ENCODE measurements at places on chromosomes 6 and 20.

GRCh38 chr6:29924731-29925130 lies 17.6 kb upstream of the HLA-A start:
- DNase-seq, result no peak

- no peak for DNase-seq
These were observed 19.2 kb upstream of the ZSCAN16 start for GRCh38 chr6:28105245-28105639.

GRCh38 chr6:34100788-34101187 lies 45.1 kb downstream of the GRM4 start:
- no peak for DNase-seq

- DNase-seq, result no peak
These were observed 19.0 kb downstream of the VAPB start for GRCh38 chr20:58407966-58408557.

- DNase-seq, result peak; percentile 24
These were observed 887 bp downstream of the GABBR1 start for GRCh38 chr6:29631860-29632731.

DNA sequence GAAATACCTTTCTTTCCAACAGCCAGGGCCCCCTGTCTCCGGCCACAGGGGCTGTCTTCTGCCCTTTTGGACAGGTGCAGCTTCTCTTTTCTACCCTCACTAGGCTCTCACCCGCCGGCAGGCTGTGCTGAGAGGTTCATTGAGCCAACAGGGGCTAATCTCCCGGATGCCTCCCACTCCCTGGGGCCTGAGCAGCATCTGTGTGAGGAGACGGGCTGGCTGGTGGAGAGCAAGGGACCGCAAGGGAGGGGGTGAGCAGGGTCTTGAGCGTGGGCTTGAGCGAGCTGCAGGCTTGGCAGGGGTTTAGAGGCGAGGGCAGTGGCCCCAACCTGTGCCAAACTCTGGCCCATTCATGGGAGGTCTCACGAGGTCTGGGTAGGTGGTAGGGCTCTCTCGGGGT lies 56.5 kb upstream of the CST7 start:
- DNase-seq, result no peak

- no peak for DNase-seq
These were observed 184.4 kb downstream of the MEI4 start for GRCh38 chr6:77837034-77837784.

- no peak for DNase-seq
These were observed 423.4 kb downstream of the CD83 start for GRCh38 chr6:14540810-14541540.

DNA sequence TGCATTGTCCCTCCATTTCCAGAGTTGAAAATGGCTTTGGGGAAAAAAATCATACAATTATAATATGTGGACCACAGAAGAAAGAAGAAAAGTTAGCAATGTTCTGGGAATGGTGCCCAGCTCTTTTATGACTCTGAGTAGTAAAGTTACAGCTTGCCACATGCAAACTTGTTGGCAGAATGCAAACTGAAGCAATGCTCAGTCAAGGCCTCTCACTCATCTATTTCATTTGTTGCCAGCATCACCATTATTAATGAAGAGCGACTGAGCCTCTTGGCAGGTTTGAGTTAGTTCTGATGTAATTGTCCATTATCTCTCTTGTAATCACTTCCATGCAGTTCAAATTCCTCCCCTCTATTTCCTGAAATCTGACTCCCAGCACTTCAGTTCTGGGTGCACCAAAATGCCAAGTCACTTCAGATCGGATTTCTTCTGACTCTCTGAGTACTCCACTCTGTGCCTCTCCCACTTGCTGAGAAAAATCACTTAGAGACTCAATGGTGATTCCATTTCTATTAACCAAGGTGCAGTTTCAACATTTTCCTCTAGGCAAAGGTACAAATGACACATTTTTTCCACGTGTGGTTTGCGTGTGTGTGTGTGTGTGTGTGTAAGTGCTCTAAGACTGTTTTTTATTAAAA lies 154.4 kb upstream of the STMND1 start:
- DNase-seq, result no peak

DNA sequence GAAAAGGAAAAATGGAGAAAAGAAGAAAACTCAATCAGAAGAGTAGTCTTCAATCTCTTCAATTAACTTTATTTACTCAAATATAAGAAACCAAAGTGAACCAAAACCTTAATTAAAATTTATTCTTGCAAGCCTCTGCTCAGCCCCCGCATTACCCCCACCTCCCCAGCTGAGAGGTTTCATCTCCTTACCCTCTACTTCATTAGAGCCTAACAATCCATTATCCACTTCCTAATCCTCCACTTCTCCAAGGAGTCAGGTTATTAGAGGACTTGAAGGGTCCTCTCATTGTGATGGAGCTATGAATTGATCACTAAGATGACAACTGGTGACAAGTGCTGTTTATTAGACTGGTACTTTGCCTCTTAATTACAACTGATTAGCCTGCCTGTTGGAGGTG lies 956.5 kb downstream of the TFAP2A start:
- no peak for DNase-seq

DNA sequence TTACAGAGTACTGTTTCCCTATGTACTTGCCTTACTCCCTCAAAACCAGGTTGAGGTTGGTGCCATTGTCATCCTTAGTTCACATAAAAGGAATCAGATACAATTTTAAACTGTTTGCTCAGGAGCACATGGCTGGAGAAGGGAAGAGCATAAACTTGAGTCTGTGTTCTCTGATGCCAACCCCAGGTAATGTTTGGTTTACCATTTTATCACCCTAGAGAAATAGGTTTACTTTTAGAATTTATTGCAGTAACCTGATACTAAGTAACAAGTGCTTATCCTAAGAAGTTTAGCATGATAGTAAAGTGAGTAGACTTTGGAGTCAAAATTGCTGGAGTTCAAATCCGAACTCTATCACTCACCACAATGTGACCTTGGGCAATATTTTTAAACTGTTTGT lies 86.3 kb downstream of the RFPL4B start:
- no peak for DNase-seq

DNA sequence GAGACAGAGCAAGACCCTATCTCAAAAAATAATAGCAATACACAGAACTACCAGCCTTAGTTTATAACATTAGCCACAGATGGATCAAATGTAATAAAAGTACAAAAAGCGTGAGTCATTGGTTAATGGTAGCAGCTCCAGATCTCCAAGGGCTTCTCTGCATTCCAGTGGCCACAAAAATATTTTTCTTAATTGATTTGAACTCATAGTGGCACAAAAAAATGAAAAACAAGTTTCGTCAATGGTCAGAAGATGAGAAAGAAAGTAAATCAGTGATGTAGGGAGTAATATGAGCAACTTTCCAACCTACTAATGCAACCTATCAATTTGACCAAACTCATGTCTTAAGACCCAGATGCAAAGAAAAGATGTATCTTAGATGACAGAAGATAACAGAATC lies 79.6 kb downstream of the CEP57L1 start:
- DNase-seq, result no peak

- no peak for DNase-seq
These were observed 72.5 kb upstream of the UST start for GRCh38 chr6:148674306-148674705.

DNA sequence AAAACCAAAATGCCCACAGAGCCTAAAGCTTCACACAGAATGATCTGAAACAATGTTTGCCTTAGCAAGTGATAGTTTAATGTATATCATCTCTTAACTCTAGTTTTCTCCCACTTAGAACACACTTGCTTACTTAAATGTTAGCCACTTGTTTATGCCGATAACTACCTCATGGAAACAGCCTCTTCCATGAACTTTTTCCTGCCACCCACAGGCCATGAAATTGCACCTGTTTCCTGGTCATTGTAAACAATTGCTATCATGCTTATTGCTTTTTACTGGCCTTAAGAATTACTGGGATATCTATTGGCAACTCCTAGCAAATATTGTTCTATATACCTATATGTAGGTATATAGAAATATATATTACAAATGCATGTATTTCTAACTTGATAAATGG lies 231.1 kb downstream of the HDGFL1 start:
- DNase-seq, result no peak

DNA sequence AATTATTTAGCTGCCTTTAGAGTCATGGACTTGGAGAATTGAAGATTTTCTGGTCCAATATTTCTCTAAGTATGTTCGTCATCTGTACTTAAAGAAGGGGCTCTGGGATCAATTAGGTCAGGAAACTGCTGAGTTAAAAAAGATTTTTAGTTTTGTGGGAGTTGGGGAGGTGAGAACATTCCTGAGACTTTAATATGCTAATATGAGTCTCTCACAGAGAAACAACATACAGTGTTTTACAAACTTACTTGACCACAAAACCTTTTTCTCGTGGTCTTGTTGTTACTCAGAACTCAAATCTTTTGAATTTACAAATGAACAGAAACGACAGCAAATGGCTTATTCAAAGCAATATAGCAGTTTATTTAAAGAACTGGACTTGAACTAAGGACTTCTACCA lies 67.9 kb downstream of the LIN28B start:
- no peak for DNase-seq

- no peak for DNase-seq
These were observed 54.4 kb upstream of the BHLHE23 start for GRCh38 chr20:63061051-63061770.

- DNase-seq, result no peak
These were observed 647.9 kb upstream of the AGPAT4 start for GRCh38 chr6:161921602-161922395.

GRCh38 chr20:36604952-36605398 lies 604 bp upstream of the RAB5IF start:
- no peak for DNase-seq

GRCh38 chr6:116371120-116371917 lies 572 bp downstream of the DSE start:
- peak; percentile 11 for DNase-seq
